NCI-H524 treated with DMSO at 0.1 percent for 48 hours (cell line): ENCODE measurements at places on chromosomes 4 and X.

GRCh38 chr4:177267911-177268310 lies 41.8 kb upstream of the NEIL3 start:
- DNase-seq, result no peak

DNA sequence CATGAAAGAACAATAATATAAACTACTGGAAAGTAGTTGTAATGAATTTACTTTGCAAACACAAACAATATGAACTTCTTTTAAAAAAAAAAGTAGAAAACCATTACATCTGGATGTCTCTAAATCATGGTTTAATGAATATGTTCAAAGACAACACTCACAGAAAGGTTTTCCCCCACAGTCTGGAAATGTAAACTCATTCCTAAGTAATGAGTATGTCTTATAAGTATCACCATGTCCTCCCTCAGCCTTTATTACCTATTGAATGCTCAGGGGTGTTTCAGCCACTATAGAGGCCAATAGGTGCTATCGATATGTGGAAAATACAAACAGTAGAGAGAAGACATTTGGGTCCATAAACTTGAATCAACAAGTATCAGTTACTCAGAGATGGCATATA lies 186.7 kb downstream of the PALLD start:
- no peak for DNase-seq

GRCh38 chrX:44898411-44899221 lies 25.6 kb downstream of the KDM6A start:
- no peak for DNase-seq

DNA sequence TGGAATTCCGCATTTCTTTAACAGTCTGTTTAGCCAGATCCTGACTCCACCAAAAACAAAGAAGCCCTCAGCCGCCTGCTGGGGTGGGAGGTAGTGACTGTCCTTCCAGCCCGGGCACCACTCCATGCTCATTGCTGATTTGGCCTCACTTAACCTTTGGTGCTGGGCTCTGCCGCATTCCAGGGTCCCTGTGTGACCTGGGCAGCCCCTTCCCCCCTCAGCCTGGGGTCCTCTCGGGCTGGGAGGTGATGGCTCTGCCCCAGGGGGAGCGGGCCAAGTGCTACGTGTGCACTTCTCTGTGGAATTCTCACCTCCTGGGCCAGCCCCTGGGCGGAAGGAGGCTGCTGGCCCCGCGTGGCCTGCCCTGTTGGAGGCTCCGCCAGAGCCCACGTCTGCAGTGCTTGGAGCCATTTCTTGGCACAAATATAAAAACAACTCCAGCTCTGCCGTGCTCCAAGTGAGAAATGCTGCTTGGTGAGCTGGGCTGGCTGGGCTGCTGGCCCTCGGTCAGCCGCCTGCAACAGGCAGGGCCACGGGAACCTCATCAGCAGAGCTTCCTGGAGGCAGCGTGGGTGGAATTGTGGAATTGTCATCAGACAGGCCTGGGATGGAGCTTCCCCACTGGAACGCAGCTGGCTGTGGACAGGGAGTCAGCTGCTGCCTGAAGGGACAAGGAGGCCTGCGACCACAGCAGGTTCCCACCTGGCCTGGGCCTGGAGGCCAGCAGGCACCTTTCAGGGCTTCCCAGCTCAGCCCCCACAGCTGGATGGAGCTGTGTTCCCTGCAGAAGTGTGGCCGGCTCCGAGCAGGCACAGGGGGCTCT lies 66.0 kb downstream of the TRMT44 start:
- no peak for DNase-seq

DNA sequence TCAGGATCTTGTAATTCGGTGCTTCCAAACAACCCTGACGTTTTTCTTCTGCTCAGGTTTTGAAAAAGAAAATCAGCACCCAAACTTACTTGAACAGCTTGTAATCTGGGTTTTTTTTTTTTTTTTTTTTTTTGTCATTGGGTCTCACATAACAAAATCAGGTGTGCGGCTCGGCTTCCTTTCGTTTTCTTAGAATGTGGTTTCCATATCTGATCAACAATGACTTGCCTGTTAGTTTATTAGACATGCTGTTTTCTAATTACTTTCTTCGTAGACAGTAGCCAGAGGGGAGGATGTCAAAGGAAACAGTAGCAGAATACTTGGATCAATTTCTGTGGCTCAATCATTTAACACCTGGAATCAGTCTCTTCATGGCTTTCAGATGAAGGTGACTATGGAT lies 890 bp upstream of the FREM3 start:
- no peak for DNase-seq

GRCh38 chr4:139454111-139455045 lies at the start of gene RAB33B:
Gene RAB33B (plus strand): TSS chr4:139454121. CDS start chr4:139454196, 75 bp downstream.
- peak; percentile 8 for DNase-seq

DNA sequence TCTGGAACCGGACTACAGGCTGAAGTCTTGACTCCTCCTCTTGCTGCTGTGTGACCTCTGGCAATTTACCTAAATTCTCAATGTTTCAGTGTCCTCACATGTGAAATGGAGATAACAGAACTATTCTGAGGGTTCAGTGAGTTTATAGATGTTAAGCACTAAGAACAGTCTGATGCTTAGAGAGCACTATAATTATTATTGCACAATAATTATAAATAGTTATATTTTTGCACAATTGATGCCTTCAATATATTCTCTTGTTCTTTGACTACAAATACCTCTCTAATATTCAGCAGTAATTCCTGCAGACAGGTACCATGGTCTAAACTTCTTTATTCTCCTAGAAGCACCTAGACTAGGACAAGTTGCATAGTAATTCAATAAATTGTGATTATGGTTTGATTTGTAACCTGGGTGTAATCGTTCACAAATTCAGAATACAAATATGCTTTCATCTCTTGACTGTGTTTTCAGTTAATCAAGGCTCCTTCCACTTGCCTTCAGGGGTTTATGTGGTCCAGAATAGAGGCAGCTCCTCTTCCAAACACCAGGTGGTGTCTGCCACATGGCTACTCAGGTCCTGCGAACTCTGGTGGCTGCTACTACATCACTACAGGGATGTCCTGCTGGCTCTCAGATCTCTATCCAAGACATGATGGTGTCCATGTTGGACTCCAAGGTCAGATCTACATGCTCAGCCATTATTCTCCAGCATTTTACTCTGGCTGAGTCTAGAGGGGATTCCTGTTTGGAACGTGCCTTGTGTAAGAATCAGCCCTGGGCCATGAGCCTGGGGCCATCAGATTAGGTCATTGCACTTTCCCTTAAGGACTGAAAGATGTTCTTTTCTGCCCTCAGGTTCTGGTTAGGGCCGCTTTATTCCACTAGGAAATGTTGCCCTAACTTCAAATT lies 103.4 kb downstream of the QRFPR start:
- no peak for DNase-seq

GRCh38 chr4:122152711-122153226 lies 638 bp downstream of the BLTP1 start:
- DNase-seq, result no peak

DNA sequence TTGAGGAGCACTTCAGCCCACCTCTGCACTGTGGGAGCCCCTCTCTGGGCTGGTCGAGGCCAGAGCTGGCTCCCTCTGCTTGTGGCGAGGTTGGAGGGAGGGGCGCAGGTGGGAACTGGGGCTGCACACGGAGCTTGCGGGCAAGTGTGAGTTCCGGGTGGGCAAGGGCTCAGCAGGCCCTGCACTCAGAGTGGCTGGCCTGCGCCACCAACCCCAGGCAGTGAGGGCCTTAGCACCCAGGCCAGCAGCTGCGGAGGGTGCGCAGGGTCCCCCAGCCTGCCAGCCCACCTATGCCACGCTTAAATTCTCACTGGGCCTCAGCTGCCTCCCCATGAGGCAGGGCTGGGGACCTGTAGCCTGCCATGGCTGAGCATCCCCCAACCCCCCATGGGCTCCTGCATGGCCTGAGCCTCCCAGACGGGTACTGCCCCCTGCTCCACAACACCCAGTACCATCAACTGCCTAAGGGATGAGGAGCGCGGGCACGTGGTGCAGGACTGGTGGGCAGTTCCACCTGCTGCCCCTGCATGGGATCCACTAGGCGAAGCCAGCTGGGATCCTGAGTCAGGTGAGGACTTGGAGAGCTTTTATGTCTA lies 110.9 kb downstream of the SLC39A8 start:
- no peak for DNase-seq

DNA sequence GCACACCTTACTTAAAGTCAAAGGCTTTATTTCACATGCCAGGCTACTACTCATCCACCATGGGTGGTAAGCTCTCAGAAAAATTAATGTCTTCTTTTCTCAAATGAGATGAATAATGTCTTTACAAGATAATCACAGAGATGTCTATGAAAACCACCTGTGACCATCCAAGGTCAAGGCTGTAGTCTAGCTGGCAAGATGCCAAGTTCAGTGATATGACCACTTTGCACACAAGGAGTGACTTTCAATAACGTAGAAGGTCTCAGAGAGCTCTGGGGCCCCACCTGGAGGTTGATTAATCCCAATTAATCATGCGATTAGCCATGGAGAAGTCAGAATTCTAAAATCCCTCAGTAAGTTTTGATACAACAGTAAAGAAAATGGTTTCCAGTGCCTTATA lies 20.5 kb downstream of the ANOS1 start:
- no peak for DNase-seq

- no peak for DNase-seq
These were observed 134.9 kb upstream of the VEGFC start for GRCh38 chr4:176927664-176928063.

GRCh38 chr4:4541040-4541631 lies 712 bp downstream of the STX18 start:
- DNase-seq, result no peak

GRCh38 chr4:92299152-92299551 lies 4.6 kb upstream of the GRID2 start:
- DNase-seq, result no peak

DNA sequence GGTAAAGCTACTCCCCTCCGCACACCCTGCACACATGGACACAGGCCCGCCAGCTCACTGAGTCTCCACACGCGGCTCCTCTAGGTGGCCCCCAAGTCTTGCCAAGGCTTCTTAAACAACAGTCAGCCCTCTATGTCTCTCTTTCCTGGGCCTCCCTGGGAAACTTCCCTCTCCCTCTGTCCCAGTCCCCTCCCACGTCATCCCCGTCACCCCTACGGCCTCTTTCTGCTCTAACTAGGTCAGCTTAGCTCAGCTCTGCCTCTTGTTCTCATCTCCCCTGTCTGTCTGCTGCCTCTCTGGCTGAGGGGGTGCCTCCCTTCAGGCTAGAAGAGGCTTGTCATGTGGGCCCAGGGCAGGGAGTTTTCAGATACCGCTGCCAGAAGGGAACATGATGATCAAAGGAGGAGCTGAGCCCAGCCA lies 38.8 kb downstream of the SEPTIN6 start:
- DNase-seq, result no peak

GRCh38 chr4:137129441-137129840 lies 402.9 kb downstream of the PCDH18 start:
- no peak for DNase-seq

DNA sequence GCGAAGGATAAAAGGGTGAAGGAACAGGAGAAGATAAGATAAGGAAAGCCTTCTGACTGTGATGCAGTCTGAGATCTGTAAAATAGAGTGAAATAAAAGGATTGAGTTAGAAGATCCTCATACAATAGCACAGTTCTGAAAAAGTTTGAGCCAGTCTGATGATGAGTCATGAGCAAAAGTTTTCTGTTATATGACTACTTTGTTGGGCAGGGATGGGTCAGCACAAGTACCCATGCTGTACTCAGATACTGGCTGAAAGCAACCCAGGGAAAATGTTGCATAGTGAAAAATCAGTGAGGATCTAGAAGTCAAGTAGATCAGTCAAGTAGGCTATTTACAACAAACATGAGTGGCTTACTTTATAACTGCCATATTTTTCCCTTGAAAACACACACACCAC lies 253.5 kb downstream of the PCDH10 start:
- no peak for DNase-seq

GRCh38 chrX:14851526-14851925 lies 21.3 kb downstream of the FANCB start:
- no peak for DNase-seq
